ENCODE measurements at places on chromosomes 2 and 18.

DNA sequence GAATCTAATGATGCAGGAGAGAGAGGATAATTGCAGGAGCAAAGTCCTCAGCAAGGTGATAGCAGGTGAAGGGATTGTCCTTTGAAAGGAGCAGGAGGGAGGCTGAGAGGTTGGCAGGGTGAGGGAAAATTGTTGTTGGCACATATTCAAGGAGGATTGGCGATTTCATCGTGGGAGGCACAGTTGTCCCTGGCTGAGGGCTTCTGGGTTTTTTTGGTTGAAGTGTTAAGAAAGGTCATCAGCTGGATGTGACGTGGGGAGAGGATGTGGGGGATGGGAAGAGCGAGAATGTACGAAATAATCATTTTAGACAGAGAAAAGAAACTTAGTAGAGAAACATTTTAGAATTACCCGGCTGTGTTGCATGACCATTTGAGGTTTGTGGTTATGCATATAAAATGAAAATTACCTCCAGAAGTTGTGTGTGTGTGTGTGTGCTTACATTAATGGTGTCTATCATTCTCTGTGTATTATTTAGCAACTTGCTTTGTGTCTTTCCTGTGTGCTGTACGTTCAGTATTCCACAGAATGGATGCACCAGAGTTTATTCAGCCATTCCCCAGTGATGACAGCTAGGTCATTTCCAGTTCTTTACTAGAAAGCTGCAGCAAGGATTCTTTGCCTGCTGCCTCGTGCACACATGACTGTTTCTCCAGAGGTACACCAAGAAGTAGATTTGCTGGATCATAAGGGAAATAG is 67.6 kb downstream of the SDC1 start:
- no peak for DNase-seq

DNA sequence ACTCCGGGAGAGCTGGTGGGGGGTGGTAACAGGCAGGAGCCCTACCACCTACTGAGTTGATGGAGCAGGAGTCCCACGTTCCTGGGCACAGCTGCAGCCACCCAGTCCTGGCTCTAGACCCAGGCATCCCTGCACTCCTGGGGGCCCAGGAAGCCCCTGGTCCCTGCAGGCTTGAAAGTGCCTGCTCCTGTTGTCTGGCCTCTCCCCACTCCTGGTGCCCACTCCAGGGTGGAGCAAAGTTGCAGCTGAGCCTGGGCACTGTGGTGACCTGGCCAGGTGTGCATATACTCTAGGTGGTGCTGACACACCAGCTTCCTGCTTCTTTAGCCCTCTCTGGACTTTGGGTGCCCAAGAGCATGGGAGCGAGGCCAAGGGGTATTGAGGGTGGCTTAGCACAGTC is 119.0 kb upstream of the SLC38A11 start:
- no peak for DNase-seq

DNA sequence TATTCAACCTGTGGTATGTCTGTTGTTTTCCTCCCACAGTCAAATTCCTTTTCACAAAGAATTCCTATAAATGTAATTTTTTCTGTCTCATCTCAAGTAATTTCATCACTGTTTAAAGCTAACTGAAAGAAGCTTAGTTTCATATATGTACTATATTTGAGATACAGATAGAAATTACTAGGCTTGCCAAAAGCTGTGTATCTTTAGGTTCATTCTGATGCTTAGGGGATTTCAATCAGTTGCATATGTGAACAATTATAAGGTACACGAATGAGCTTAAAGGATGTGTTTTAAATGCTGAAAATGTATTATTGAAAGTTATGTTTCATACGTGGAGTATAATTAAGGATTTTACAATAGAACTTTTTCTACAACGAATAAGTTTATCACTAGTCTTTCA is 59.2 kb upstream of the DSG1 start:
- no peak for DNase-seq

GRCh38 chr2:85503851-85504777 is 34.9 kb upstream of the MAT2A start:
- DNase-seq: no peak

DNA sequence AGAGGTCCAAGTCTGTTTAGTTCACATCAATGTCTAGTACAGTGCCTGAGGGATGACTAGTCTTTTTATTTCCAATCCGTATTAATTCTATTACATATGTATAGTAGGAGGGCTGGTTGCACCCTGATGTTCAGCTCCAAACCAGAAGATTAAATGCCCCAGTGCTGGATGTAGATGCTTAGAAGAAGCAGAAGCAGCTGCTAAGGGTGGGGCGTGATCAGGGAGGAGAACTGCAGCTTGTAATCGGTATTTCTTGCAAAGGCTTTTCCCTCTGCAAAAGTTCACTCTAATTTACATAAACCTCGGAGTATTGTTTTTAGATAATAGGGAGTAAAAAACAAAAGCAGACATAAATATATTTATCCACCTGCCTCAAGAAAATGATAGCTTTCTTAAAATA is 145.3 kb upstream of the ITGA4 start:
- no peak for DNase-seq

GRCh38 chr2:117948615-117949014 is 65.3 kb downstream of the CCDC93 start:
- DNase-seq: no peak

DNA sequence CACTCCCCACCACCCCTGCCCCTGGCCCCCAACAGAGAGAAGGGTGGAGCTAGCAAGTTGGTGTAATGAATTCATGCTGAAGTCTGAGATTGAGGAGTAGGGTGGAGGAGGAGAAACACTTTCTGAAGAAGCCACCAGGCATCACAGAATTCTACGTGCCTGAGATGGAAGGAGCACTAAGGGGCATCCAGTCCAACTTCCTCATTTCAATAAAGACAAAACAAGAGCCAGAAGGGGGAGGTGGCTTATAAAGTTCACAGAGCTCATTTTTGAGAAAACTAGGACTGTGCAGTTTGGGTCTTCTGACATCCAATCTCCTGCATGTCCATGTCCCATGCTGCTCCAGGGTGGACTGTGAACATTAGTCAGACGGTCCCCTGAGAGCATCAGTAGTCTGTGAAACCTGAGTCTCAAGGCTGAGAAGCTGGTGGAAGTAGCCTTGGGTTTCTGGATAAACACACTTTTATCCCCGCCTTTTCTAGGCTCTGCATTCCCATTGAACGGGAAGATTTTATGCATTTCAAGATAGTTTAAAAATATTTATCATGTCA is 77.7 kb downstream of the TRIM43 start:
- no peak for DNase-seq

Data from activated CD8-positive, alpha-beta memory T cell treated with anti-CD3 and anti-CD28 coated beads for 1 hour (primary cell).